ENCODE measurements at places on chromosomes 12 and 14.

DNA sequence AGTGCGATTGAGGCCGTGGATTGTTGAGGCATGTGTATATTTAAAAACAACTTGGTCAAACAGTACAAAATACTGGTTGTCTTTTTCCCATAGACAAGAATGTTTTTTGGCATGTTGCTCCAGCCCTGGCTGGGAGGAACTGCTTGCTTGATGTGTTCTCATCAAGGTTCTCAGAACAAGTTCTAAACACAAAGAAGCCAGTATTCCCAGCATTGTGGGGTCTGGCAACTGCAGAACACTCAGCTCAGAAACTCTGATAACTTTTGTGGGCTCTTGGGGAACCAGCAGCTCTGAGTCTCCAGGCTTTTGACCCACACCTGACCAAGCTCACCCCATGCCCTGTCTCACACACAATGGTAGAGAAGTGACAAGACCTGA, 27.1 kb upstream of the DICER1 start:
- DNase-seq, result no peak

DNA sequence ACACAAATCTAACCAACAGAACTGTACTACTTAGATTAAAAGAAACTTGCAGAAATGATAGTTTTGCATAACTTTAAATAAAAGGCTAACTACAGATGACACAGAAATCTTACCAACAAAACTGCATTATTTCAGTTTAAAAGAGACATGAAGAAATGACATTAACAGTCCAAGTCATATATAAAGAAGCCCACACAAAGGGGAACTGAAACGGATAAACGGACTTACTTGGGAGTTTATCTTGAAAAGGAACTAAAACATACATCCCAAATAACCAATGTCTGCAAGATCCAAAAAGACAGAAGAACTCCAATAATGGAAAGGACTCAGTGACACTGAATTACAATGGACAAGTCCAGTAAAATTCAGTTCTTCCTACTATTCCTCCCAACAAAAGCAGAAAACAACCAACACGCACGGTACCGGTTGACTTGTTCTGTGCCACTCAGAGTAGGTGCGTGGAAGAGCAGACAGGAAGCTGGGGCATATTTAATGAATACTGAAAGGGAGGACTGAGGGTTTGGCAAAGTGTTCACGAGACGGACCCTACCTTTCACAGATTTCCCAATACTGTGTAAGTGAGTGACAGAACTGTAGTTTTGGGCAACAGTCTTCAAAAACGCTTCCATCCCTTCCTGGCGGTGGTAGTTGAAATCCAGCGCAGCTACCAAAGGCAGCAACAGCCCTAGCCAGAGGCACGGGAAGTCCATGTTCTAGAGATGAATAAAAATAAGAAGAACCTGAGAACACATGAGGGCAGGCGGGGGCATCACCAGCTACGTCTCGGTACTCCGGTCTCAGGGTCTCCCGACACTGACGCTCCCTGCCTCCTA, 627 bp downstream of the CPM start:
- peak; percentile 41 for DNase-seq

DNA sequence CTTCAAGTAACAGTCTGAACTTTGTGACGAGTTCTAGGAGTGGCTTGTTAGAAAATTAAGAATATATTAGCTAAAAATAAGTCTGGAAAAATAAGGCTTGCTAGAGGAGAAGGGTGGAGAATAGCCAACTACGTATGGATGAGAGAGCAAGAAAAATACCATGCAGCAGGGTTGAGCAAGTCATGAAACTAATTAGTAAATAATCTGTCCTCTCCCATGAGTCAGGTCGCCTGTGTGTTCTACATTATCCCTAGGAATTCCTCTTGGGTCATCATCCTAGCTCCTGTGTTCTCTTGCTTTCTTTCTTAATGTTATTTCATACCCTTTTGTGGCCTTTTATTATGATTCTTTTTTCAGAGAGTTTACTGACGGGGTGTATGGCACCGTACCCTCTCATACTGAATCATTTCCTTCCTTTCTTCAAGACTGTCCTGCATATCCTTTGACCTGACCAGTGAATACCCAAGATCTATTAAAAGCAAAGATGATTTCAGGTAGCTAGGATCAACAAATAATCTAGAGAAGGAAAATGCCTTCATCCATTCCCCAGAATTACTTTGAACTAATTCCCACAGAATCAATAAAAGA, 177.2 kb upstream of the NPAS3 start:
- no peak for DNase-seq

GRCh38 chr14:74670726-74671411, 42.0 kb downstream of the AREL1 start:
- no peak for DNase-seq

DNA sequence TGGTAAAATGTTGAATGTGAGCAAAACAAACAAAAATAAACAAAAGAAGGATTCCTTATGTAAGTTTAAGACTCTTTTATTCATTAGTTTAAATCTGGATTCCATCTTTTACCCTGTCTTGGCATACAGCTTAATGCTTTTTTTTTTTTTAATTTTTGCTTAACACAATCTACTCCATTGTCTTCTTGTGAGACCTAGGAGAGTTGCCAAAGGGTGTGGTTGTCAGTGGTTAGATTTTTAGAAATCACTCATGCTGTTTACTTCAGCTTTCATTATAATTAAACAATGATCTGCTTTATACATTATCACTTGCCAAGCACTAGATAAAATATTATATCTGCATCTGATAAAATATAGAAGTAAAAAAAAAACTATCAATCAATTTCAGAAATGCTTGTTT, 77.7 kb upstream of the KITLG start:
- no peak for DNase-seq

DNA sequence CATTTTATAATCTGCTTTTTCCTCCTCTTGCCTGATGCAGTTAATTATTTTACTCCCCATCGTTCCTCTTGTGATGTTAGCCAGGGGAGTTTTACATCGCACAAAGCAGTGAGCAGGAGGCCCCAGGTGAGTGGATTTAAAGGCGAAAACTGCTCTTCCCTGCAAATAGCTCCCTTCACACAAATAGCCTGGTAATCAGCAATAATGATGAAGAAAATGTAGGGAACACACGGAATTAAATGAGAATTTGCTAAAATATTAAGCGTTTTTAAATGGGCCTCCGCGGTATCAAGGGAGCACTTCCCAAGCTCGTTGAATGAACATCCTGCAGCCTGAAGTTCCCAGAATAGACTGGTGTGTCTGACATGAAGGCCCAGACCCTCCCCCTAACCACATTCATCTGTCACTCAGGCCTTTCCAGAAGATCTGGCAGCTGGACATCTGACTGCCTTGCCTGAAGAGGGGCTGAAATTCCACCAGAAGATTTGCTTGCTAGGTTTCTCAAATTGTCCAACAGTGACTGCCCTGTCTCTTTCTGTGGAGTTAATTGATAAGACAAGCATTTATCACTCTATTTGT, 127.2 kb downstream of the CCDC60 start:
- no peak for DNase-seq

- DNase-seq, result no peak
These were observed 253.4 kb upstream of the LRIG3 start for GRCh38 chr12:59173695-59174094.

- no peak for DNase-seq
These were observed 115.5 kb upstream of the G2E3 start for GRCh38 chr14:30443368-30444007.

GRCh38 chr14:32633224-32633859, 304.2 kb downstream of the AKAP6 start:
- no peak for DNase-seq

DNA sequence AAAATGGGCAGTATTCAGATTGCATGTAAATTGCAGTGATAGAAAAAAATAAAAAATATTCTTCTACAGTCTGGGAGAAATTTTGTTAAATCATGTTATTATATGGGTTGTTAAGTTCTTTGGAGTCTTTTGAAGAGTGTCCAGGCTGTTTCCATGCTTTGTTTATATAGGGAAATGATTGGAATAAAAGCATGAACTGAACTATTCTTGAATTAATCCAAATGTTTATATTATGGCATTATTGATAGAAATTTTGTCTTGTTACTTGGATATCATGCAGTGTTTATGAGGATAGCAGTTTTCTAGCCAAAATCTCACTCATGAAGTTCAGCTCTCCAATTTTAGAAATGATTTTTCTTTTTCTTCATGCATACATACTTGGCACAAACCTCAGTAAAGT, 108.2 kb upstream of the NAV3 start:
- DNase-seq, result no peak

DNA sequence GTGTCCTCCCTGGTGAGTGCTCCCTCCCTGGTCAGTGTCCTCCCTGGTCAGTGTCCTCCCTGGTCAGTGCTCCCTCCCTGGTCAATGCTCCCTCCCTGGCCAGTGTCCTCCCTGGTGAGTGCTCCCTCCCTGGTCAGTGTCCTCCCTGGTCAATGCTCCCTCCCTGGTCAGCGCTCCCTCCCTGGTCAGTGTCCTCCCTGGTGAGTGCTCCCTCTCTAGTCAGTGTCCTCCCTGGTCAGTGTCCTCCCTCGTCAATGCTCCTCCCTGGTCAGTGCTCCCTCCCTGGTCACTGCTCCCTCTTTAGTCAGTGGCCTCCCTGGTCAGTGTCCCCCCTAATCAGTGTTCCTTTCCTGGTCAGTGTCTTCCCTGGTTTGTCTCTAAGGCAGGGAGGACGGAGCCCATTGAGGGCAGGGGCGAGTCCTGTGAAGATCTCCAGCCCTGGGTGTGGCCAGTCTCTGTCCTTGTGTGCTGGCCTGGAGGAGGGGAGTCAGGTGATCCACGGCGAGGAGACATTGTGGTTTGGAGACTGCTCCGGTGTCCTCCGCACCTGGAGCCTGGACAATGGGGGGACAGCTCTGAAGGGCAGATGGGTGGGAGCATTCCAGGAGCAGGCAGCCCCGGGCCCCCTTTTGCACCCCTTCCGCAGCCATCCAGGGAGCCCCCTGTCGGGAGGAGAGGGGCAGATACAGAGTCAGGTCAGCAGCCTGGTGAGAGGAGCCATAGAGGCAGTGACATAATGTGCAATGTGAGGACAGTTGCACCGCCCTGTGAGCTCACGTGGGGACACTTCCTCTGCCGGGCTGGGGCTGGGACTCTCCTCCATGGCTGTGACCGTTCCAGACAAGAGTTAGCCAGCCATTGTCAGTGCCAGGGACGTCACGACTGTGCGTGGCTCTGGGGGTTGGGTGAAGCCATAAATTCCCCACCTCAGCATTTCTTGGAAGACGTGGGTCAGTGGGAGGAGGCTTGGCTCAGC, 93.4 kb downstream of the ADGRD1 start:
- no peak for DNase-seq

- DNase-seq, result no peak
These were observed 15.4 kb downstream of the MON2 start for GRCh38 chr12:62481843-62482540.

- no peak for DNase-seq
These were observed 47.9 kb downstream of the ST8SIA1 start for GRCh38 chr12:22286569-22286968.

GRCh38 chr12:25839470-25839869, 119.0 kb upstream of the RASSF8 start:
- no peak for DNase-seq

- no peak for DNase-seq
These were observed 18.2 kb downstream of the CINP start for GRCh38 chr14:102344485-102344884.

DNA sequence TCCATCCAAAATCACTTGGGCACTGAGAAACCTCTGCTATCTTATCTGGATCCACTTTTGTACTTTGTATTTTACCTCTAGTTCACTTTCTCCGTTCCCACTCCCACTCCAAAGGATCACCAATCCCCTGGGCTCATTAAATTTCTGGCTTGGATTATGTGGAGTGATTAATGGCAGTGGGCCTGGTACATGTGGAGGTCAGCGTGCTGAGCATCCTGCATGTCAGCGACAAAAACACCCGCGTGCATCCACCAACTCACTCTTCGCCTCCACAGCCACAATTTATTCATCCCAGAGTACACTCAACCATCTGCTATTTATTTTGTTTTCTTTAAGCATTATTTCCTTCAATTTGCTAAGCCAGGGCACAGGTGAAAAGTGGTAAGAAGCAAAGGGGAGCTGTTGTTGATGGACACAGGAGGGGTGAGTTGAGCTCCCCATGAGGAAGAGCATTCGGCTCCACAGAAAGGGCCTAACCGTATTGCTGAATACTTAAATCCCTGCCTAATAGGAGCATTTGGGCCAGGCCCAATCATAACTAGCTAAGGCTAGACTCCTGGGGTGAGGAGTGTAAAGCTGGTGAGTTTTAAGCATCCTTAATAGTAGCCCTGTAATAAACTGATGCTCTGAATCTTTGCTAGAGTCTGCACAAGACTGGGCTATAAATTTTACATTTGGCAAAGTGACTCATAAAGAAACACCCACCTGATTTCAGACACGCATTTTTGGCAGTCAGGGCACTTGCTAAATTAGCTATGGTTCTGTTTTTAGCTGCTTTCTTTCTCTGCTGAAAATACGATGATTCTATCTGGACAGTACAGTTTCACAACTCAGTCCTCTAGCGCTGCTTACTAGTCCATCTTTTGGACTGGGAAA, 137.8 kb downstream of the SLC25A21 start:
- no peak for DNase-seq

DNA sequence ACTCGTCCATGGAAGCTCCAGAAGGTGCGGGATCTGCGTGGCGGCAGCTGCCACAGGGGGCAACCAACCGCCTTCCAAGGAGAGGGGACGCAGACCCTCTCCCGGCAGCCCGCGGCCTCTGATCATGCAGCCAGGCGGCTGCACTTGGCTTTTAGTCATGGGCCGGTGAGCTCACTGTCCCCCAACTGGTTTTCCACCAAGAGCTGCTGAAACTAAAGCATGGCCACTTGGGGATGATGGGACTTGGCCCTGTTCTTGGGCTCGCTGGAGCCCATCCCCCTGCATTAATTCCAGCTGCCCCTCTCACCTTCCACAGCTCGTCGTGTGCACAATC, 39.1 kb downstream of the CCDC85C start:
- no peak for DNase-seq

- no peak for DNase-seq
These were observed 163.8 kb upstream of the CCDC198 start for GRCh38 chr14:57657487-57657886.

- no peak for DNase-seq
These were observed 7.2 kb downstream of the HSP90AA1 start for GRCh38 chr14:102079700-102079979.

GRCh38 chr12:63849106-63849620, 4.7 kb downstream of the SRGAP1 start:
- no peak for DNase-seq

GRCh38 chr12:51200806-51201205, 17.1 kb downstream of the POU6F1 start:
- no peak for DNase-seq

DNA sequence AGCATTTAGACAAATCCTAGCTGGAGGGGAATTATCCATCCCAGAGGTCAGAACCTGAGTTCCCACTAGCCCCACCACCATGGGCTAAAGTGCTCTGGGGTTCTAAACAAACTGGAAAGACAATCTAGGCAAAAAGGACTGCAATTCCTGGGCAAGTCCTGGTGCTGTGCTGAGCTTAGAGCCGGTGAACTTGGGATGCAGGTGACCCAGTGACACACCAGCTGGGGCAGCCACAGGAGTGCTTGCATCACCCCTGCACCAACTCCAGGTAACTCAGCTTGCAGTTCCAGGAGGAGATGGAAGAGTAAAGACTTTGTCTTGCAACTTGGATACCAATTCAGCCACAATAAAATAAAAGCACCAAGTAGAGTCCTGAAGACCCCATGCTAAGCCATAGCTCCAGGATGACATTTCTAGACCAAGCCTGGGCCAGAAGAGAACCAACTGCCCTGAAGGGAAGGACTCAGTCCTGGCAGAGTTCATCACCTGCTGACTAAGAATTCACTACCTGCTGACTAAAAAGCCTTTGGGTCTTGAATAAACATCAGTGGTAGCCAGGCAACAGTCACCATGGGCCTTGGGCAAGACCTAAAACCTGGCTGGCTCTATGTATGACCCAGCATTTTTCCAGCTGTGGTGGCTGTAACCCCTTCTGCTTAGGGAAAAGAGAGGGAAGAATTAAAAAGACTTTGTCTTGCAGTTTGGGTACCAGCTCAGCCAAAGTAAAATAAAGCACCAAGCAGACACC, 223.4 kb upstream of the DIO2 start:
- no peak for DNase-seq
